ENCODE measurements at places on chromosomes 16 and 17.

DNA sequence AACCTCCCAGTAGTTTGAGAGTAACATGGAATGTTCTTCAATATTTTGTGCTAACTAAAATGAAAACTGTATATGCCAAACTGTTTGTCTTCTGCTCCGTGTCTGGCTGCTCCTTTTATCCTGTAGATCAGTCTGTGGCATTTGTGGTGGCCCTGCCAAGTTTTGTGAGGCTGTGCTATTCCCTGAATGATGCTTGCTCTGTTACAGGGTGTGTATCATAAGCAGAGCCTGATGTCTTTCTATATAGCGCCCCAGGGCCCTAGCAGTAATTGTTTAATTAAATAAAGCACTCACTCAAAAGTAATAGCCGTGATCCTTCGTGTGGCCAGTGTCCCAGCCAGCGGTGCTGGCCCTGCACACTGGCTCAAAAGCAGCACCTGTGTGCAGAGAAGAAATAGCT lies 27.8 kb upstream of the NAT9 start:
- DNase-seq, result no peak

DNA sequence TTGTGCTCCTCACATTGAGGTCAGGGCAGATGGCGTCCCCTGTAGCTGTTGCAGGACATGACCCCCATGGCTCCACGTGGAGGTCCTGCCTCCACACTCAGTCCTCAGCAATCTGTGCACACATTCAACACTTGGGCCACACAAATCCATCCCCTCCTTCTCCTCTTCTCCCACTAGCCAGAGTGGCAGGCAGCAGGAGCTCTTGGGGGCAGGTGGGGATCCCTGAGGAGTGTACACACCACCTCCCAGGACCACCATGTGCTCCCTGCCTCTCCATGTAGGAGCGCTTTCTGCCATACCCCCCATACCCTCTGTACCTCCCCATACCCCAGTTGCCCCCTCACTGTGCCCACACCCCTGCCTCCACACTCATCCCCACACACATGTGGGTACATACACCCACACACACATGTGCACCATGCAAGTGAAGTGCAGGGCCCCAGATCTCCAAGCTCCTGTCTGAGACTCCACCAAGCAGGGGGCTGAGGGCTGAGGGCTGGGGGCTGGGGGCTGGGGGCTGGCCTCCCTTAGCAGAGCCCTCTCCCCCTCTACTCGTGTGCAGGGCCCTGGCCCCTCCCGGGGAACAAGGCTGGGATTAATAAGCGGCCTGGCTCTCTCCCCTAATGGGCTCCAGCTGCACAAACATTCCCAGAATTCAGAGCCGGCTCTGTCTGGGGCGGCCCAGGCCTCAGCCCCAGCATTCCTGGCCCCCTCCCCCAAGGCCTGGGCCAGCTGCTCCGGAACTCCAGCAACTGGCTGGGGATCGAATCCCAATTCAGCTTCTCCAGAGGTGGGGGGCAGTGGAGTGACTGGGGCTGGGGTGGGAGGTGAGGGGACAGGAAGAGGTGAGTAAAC lies 48.2 kb upstream of the MEIOC start:
- no peak for DNase-seq

GRCh38 chr16:24717411-24717810 lies 12.0 kb upstream of the TNRC6A start:
- no peak for DNase-seq

DNA sequence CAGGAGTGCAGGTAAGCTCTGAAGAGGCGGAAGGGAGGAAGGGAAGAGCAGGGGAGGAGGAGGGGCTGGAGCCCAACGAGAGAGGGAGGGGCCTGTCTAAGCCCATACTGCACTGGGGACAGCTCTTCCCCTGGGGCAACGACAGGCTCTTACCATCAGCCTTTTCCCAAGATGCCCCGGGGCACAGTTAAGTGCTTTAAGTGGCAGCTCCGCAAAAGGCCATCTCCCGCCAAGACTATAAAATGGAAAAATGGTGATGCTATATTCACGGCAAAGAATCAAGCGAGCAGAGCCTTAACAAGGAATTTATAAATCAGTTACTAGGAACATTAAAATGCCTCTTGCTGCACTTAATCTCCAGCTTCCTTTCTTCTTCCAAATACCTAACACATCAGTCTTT lies 110.2 kb upstream of the NLRP1 start:
- no peak for DNase-seq

GRCh38 chr17:80270836-80271235 lies 10.2 kb downstream of the RNF213 start:
- DNase-seq, result peak; percentile 69

- no peak for DNase-seq
Measured at GRCh38 chr16:58027916-58028455, 2.4 kb downstream of the MMP15 start.

DNA sequence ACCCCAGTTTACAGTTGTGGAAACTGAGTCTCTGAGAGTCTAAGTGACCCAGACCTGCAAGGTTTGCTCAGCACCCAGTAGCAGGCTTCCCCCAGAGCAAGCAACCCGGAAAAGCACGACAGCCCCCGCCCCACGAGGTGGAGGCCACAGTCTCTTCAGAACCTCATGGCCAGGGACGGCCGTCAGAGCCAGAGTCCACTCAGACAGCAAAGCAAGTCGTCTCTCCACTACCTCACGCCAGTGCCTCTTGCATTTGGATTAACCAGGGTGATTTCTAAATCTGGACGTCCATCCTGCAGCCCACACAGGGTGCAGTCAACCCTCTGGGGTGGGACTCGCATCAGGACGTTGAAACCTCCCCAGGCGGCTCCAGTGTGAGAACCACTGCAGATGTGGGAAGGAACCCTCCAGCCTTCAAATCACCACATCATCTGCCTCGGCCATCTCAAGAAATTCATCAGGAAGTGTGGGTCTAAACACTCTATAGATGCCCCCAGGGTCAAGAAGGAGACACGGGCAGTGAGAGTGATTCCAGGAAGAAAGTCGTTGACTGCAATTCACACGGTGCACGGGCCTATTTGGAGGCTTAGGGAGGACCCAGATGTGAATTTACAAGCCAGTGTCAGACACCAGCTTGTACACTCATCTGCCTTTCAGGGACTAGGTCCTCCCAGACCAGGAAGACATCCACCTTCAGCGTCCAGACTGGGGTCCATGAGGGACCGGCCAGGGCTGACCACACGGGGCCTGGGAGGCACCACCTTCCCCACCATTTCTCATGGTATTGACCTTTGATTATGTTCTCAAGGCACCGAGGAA lies 20.2 kb upstream of the RBFOX3 start:
- no peak for DNase-seq

- DNase-seq, result peak; percentile 56
Measured at GRCh38 chr17:751269-752001, 629 bp downstream of the GEMIN4 start.

- DNase-seq, result no peak
Measured at GRCh38 chr16:3001316-3001715, 11.4 kb upstream of the CLDN9 start.

- DNase-seq, result no peak
Measured at GRCh38 chr17:15658296-15658695, 25.8 kb downstream of the TRIM16 start.

DNA sequence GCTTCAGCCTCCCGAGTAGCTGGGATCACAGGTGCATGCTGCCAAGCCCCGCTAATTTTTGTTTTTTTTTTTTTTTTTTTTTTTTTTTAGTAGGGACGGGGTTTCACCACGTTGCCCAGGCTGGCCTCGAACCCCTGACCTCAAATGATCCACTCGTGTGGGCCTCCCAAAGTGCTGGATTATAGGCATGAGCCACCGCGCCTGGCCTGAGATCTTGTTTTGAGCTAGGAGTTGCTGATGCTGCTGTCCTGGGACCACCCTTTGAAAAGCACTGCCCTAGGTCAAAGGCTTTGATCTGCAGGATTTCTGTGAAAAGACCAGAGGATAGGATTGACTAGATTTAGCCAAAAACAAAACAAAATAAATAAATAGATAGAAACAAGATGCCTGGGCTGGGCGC lies 798 bp upstream of the SLC39A11 start:
- no peak for DNase-seq

GRCh38 chr16:17744921-17745572 lies 274.3 kb upstream of the XYLT1 start:
- DNase-seq, result no peak

DNA sequence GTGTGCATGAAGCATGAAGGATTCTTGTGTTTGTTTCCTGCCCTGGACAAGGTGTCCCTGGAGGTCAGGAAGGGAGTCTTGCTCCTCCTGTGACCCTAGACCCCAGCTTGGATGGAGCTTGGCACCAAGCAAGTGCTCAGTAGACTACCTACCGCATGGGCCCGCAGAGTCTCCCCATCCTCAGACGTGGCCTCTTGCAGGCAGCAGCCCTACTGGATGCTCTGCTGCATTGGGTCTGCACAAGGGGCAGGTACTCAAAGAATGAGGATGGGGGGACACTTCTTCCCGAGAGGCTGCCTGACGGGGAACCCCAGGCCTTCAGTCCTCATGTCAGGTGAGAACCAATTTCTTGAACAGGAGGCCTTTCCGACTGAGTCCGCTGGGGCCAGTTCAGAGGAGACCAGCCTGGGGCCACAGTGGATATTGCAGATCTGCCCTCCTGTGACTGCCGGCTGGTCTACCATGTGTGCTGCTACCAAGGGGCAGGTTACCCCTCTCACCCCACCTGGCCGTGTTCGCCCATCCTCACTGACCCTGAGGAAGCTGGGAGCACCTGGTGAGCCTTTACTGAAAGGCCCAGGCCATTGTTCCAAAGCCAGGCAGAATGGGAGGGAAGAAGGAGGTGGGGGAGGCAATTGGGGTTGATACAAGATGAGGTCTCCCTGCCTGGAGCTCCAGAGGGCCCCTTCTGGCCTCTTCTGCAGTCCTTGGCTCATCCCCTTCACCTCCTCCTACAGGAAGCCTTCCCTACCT lies 206.3 kb downstream of the RAB11FIP4 start:
- DNase-seq, result no peak

DNA sequence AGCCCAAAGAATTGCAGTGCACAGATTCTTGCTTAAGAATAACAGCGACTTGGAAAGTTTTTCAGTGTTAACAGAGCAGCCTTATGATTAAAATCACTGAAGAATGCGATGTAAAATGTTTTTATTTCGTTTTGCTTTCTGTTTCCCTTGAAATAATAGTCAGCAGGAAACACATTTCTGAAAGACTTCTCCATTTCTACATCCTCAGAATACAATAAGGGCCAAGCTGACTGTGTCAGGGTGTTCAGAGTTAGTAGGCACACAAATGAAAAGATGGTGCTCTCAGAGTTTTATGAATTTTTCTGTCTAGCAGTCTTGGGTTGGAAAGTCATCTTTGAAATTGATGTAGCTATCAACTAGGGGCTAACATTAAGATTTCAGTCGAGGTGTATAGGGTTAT lies 582.9 kb upstream of the RBFOX1 start:
- no peak for DNase-seq

GRCh38 chr16:49588026-49588425 lies 214.4 kb downstream of the C16orf78 start:
- DNase-seq, result no peak

- DNase-seq, result peak; percentile 64
Measured at GRCh38 chr17:29615048-29615385, 7.7 kb downstream of the CORO6 start.

GRCh38 chr16:70160821-70161220 lies 12.8 kb upstream of the CLEC18C start:
- no peak for DNase-seq

- DNase-seq, result no peak
Measured at GRCh38 chr17:61361084-61361483, 38.6 kb upstream of the TBX2 start.

GRCh38 chr16:69633375-69633774 lies 67.6 kb downstream of the NFAT5 start:
- DNase-seq, result no peak

DNA sequence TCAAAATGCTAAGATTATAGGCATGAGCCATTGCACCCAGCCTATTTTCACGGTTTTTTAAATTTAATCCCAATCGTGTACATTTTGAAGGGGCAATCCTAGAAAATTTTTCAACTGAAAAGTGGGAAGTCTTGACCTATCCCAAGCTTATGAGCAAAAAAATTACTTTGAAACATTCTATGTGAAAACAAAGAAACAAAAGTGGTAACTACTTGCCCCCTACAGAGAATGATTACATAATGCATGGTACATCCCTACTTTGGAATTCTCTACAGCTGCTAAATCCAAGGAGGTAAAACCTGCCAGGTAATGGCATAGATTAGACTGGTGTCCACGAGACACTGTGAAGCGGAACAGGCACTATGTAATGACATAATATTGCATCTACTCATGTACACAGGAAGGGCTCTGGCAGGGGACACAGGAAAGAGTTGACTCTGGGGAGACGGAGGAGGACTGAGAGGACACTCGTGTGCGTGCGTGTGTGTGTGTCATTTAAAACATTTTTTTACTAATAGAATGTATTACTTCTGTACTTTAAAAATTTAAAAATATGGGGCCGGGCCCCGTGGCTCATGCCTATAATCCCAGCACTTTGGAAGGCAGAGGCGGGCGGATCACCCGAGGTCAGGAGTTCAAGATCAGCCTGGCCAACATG lies 15.7 kb downstream of the ASGR2 start:
- DNase-seq, result no peak

- no peak for DNase-seq
Measured at GRCh38 chr16:80667925-80668324, 127.1 kb downstream of the DYNLRB2 start.

DNA sequence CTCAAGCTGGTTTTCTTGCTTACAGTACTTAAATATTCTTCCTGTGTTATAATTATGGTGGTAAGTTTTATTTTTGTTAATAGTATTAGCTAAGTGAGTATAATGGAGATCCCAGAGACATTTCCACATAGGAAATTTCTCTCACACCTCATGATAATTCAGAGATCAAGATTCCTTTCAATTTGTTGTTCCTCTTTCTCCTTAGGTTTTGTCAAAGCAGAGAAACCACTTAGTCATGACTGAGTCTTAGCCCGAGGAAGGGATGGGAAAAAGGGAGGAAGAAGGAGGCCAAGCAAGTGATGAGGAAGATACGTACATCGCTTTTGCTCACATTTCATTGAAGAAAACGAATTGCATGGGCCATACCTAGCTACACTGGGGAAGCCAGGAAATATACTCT lies 18.4 kb downstream of the ESRP2 start:
- no peak for DNase-seq

- no peak for DNase-seq
Measured at GRCh38 chr16:86377251-86378022, 132.9 kb upstream of the FOXF1 start.

DNA sequence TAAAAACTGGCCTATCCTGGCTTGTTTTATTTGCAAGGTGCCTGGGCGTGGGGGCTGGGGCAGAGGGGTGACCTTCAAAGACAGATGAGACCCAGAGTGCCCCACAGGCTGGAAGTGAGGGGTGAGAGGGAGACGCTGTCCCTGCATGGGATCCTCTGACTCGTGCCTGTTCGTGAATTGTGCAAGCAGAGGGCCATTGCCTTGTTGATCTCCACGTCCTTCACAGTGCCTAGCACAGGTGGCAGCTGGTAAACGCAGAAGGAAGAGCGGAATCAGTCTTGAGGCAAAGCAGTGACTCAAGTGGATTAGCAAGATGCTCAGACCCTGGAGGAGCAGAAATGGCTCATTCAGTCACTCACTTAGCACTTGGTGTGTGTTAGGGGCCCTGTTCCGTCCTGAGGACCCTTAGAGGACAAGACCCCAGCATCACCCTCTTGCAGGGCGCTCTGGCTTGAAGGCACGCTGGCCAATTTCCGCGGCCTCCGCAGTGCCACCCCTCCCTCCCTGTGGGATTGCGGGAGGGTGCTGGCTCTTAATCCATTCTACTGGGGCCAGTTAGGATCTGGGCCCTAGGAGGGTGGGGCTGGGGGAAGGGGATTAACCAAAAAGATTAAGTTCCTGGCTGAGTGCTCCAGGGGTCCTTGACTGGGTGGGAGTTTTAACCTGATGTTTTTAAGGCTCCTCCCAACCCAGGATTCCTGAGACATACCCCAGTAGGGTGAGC lies 151.2 kb downstream of the CCDC182 start:
- no peak for DNase-seq

GRCh38 chr17:30956764-30957374 lies 14.0 kb upstream of the RNF135 start:
- DNase-seq, result no peak

GRCh38 chr17:7922845-7923628 lies 6.6 kb downstream of the KCNAB3 start:
- DNase-seq, result peak; percentile 66
